ENCODE measurements at places on chromosomes 5 and 9. TPM values are rescaled to one million over a fixed set of nuclear protein-coding genes. Genes with fewer than 3 reads are reported as not detected.

The PCDHGA1 gene
- total RNA-seq = 0.69 TPM

The IFNA21 gene
- not detected for total RNA-seq

The MAPK9 gene
- 38.6 TPM for total RNA-seq

The CNTLN gene
- total RNA-seq = 8.9 TPM

The ANKDD1B gene
- total RNA-seq = 1.6 TPM

The SMIM32 gene
- total RNA-seq = not detected

The S1PR3 gene
- 11.9 TPM for total RNA-seq

All from smooth muscle cell of the umbilical artery (primary cell).